ENCODE measurements at places on chromosomes 5 and 9.

DNA sequence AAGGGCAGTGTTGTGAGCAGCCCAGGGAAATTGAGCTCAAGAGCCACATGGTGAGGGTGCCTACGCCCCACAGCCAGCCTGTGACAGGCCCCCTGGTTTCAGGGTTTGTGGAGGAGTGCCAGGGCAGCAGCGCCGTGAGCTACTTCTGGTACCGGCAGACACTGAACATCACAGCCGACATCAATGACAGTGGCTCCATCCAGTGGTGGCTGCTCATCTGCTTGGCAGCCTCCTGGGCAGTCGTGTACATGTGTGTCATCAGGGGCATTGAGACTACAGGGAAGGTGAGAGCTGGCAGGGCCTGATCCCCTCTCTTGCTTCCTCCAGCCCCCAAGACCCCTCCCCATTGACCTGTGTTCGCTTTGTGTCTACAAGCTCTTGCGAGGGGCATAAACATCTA, 10.2 kb downstream of the SLC6A18 start:
- no peak for DNase-seq

DNA sequence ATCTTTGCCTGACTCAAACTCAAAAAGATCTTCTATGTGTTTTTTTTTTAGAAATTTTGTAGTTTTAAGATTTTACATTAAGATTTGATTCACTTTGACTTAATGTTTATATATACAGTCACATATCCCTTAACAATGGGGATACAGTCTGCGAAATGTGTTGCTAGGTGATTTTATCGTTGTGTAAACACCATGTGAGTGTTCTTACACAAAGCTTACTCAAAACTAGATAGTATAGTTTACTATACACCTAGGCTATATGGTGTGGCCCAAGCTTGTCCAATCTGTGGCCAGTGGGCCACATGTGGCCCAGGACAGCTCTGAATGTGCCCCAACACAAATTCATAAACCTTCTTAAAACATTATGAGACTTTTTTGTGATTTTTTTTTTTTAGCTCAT, 131.9 kb downstream of the CWC27 start:
- no peak for DNase-seq

DNA sequence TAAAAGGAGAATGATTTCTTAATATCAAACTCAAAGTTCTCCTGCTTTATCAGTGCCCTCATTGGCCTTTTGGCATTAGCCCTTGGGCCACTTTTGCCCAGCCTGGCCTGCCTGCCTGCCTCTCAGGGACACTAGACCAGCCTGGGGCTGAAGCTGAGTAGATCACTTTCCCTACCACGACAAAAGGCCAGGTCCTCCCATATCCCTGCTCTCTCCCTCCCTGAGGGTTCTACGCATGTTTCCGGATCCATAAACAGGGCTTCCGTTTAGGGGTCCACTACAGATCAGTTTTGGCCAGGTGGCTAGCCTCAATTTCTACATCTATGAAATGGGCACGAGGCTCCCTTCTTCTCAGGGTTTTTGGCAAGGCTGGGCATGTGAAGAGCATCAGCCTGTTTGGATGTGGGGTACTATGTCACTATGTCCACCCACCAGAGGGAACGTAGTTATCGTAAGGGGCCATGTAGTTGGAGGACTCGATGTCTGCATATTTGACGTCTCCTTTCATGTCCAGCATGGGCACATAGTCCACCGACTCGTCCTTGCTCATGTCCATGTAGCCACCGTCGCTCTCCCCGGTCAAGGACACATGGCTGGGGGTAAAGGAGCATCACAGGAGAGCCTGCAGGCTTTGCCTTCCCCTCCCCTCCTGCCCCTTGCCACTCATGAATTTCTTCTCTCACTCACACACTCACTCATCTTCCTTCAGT, 34.0 kb downstream of the PDGFRB start:
- DNase-seq = no peak

- peak; percentile 87 for DNase-seq
These were observed at the start of gene PTGR1 for GRCh38 chr9:111599092-111599954. Gene PTGR1 (minus strand): TSS chr9:111599647. CDS start chr9:111597422, 2,225 bp downstream.

DNA sequence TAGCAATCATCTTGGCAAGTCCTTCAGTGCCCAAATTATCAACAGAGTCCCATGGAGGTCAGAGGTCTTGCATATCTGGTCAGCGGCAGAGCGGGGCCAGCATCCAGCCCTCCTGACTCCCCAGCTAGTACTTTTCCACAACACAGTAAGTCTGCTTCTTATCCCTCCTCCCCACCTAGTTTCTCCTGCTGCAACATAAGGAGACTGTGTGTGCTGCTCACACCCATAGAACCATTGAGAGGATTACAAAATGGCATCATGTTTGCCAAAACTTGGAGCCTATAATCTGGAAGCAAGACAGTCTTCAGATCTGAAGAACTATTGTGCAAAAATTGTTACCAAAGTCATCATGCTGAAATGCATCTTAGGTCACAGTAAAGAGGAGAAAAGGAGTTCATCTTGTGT, 125.8 kb upstream of the ZNF366 start:
- DNase-seq = no peak

DNA sequence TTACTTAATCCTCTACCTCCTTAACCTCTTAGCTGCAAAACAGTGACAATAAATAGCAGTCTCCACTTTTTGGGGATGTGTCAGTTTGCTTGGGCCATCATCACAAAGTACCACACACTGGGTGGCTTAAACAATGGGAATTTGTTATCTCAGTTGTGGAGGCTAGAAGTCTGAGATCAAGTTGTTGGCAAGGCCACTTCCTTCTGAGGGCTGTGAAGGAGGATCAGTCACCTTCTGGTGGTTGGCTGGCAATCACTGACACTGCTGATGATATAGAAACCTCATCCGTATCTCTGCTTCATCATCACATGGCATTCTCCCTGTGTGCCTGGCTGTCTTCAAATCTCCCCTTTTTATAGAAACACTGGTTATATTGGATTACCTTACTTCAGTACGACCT, 187.1 kb upstream of the TBC1D2 start:
- DNase-seq = no peak

DNA sequence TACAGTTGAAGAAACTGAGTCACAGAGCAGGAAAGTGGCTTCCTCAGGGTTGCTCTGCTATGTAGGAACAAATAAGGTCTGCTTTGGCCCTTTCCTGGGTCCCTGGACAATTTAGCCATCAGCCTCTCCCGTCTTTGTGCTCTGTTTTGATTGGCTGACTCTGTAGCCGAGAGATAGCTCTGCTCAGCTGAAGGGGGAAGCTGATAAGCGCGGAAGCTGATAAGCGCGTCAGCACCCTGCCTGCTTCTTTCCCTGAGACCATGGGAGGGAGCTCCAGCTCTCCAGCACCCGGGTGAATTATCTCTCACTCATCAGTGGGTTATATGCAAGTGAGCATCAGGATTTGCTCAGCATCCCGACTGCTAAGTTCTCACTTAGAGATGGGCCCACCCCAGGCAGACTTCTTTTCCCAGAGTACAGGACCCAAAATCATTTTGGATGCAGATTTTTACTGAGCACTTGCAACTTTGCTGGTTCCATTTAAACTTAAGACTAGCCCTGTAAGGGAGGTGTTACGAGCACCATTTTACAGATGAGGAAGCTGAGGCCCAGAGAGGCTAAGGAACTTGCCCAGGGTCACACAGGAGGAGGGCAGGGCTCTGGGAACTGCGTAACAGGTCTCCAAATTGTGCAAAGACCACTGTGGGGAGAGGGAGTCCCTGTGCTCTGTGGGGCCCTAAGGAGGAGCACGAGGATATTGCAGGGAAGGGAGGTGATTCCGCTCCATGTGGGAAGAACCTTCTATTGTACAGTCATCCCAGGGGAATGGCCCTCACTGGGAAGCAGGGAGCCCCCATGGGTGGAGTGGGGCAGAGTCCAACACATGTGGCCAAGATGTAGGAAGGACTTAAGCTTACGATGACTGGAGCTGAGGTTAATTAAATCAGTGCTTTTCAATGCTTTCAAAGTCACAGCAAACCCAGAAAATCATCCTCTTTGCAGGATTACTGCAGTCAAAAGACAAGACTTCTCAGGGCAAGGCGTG, 83.7 kb upstream of the ORM1 start:
- DNase-seq = peak; percentile 1

DNA sequence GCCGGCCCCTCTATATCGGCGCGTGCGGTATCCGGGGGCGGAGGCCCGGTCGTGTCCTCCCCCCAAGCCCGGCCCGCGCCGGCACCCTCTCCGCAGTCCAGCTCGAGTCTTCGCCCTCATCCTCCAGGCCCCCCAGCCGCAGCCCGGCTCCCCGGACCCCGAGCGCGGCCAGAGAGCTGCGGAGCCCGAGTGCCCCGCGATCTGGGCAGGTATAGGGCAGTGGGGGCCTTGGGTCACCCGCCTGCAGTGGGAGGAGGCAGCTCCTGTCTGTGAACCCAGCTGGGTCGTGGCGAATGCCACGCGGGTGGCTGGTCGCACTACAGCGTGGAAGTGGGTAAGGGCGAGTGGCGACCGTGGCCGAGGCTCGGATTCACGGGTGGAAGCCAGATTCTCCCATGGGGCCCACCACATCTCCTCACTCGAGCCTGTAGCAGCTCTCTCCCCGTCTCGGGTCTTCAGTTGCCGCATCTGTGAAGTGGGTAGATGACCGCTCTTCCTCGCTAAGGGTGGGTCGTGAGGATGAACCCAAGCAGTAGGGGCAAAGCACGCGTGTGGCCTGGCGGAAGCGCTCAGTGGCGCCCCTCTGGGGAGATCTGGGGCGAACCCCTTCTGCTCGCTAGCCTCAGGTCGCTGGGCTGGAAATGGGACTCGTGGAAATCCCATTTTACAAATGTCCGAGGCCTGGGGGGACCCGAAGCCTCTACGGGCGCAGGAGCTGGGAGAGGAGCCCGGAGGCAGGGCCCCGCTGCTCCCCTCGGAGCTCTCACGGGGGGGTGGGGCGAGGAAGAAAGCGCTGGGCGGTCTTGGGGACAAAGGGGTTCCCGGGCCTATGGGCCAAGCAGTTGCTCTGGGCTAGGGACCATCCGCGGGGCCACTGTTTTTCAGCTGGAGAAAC, 1.9 kb downstream of the NR5A1 start:
- no peak for DNase-seq

DNA sequence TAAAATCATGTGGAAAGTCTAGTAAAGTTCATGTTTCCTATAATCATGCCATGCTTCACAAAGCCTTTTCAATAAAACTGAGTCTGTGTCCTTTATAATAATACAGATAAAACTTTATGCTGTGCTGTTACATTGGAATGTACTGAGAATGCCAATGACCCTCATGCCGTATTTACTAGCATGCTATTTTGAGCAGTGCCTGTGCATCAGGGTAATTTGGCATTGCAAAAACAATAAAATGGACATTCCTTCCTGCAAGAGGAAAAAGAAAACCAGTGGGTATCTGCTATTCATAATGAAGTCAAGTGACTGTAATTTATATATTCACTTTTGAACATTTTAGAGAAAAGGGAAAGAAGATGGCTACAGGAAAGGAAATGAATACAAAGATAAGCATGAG, 159.0 kb downstream of the PBX3 start:
- no peak for DNase-seq

- peak; percentile 53 for DNase-seq
These were observed 129.7 kb downstream of the CEMIP2 start for GRCh38 chr9:71638627-71639026.

- no peak for DNase-seq
These were observed 1076.7 kb downstream of the NR2F1-AS1 start for GRCh38 chr5:92504346-92504745.

DNA sequence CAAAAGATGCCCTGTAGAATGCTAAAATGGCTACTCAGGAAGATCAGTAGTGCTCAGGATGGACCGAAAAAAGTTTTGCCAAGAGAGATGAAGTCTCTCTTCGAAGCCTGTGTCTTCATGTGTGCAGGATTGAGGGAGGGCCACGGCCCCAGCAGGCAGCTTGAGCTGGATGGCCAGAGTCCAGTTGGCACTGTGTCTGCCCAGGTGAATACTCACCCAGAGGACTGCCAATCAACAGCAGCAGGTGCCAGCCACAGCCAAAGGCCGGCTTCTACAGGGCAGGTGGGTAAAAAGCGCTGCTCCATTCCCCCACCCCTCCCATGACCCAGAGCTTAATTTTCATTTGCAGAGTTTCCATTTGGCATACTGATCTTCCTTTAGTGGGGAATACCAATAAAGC, 287.9 kb upstream of the ZNF608 start:
- no peak for DNase-seq

DNA sequence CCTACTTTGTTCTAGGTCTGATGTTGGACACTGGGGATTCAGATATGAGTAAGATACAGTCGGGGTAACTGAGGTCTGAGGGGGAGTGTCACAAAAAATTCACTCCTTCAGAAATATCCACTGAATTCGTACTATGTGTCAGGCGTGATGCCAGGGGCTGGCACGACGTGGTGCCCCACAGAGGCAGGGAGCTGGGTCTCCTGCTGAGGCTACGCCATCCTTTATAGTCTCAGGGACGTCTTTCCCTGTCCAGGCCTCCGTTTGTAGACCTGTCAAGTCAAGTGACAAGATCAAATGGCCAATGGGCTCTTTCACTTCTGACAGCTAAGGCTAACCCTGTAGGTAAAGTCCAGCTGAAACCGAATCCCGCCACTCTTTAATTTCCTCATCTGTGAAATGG, 118.8 kb upstream of the SMIM23 start:
- no peak for DNase-seq

DNA sequence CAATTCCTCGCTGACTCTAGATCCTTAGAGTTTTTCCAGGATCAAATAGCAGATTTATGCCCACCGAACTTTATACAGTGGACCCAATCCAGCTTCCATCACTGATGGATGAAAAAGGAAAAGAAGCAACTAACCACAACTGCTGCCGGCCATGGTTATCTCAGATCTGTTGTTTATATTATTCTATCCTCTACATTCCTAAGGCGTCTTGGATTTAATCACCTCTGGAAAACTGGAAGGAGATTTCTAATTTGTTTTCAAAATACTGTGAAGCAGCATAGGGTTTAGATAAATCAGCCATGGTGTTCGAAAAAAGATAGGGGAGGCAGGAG, 663 bp upstream of the ZNF366 start:
- DNase-seq = no peak

- no peak for DNase-seq
These were observed 49.9 kb downstream of the FGF18 start for GRCh38 chr5:171469326-171469725.

GRCh38 chr5:73922875-73923557, 297.0 kb downstream of the ARHGEF28 start:
- DNase-seq = no peak

DNA sequence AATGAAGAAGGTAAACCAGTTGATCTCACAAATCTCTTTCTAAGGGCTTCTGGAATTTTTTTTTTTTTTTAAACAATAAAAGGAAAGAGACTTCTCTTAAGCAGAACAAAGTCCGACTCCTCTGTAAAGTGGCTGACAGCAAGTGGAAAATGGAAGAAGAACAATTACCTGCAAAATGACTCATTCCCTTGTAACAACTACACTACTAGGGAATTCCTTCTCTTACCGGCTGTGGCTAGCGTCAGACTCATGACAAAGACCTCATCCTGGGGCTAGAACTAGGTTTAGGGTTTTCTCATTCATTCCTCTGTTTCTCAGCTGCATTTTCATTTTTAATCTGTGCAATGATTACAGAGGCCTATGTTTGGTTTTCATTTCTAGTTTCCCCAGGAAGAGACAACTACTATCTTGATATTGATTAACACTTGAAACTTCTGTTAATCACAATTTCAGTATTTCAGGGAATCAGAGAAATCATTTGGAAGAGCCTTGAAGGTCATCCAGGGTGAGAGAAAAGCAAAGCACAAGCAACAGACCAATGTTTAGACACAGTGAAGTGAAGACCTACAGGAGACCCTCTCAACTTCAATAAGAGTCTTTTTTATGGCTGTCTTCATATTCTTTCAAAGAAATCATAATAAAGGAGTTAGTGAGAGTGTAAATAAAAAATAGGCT, 437.9 kb downstream of the RAB3C start:
- no peak for DNase-seq

Measured in inflammatory macrophage treated with lipopolysaccharide for 1 hour (primary cell).